M059J (cell line): ENCODE measurements at places on chromosomes 11 and 22.

DNA sequence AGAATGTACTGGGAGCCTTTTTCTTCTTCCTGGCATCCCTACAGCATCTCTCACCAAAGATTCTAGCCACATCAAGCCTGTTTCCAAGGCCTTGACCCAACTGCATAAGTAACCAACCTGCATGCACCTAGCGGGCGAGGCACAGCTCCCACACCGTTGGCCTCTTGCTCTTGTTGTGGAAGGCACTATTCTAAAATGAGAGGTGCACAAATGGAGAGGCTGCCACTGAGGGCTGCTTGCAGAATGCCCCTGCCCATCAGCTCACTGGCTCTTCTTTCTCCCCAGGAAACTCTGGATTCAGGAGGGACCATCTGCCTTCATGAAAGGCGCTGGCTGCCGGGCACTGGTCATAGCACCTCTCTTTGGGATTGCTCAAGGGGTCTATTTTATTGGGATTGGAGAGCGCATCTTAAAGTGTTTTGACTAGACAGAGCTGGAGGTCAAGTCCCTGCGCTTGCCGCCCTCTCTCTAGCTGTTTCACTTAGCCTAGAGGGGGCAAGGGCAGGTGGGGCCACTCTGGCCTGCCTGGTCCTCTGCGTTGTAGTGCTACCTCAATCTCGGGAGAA is 26.6 kb downstream of the SLC25A18 start:
- no peak for DNase-seq

DNA sequence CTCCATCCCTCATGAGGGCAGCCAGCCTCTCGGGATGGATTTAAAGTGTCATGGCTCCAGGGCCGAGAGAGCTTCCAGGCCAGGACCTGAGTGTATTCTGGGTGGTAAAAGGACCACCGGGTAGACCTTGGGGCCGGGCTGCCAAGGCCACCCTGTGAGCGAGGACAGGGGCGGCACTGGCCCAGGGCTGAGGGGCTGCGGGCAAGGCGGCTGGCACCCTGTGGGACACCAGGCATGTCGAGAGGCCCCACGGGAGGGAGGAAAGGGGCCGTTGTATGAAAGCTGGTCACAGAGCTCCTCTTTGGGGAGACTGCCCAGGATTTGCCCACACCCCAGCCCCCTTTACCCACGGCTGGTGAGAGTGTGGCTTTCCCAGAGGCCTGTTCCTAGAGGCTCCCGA is 92.3 kb upstream of the RTL6 start:
- no peak for DNase-seq

DNA sequence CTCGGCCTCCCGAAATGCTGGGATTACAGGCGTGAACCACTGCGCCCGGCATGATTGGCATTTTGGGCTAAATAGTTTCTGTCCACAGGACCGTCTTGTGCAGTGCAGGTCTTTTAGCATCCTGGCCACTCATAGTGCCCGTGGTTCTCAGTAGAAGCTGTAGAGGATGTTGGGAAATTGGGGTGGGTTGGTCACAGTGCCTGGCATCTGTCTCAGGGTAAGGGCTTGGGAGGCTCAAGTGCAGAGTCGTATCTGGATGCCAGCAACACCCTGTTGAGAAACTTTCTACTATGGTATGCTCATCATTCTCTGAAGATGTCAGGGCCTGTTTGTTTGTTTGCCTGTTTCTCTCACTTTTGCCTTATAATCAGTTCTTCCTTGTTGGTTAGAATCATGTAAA is 21.9 kb downstream of the UBE2L3 start:
- no peak for DNase-seq

DNA sequence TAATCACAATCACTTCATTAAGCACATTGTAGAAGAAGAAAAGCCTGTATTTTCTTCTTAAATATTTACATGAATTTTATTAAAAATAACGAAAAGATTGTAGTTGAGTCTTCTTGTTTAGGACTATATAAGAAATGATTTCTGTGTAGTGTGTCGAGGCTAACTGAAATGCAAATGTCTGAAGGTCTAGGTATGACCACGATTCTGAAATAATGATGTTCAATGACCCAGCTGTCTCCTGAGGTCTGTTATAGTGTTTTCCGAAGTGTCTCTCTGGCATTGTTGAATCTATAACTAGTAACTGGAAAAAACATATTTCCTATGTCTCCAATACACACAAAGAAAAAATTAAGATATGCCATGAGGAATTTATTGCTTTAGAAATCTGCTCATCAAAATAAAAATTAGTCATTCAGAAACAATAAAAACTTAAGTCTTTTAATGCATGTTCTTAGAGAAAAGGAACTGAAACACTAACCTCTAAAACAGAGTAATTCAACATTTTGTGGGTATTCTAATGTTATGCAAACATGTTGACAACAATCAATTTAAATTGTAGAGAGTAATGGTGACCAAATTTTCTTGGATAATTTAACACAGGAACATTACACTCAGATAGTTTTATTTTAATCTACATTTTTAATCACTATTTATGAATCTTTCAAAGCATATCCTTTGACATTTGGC is 55.0 kb downstream of the CASP12 start:
- DNase-seq: no peak

DNA sequence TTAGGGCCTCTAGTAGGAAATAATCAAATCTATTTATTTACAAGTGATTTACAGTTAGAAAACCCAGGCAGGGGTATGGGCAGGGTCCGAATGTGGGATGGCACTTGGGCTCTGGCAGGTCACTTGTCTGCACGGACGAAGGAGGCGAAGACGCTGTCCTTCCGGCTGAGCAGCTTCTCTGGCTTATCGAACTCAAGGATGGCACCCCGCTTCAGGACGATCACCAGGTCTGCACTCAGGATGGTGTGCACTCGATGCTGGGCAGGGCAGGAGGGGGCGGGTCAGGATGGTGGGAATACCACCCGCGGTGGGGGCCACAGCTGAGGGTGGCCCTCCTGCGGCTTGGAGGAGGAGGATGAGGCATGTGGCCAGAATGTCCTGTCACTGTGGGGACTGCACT is 4.4 kb upstream of the KCNJ11 start:
- DNase-seq: no peak

DNA sequence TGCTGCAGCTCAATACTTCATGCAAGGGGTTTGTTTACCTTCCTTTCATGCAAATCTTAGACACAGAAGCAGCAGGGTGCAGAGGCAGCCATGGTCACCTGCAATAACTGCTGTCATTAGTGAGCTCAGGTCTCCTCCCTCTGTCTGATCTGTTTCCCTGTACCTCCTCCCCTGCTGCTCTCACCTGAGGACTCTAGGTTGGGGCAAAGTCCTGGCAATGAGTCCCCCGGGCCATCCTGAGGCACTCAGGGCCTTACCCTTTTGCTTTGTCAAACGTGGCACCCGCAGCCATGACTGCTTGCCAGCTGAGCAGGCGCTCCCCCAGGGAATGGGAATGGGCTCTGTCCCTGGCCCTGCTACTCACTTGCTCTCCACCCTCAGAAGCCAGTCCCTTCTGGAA is 3.9 kb downstream of the LRRC10B start:
- DNase-seq: no peak

DNA sequence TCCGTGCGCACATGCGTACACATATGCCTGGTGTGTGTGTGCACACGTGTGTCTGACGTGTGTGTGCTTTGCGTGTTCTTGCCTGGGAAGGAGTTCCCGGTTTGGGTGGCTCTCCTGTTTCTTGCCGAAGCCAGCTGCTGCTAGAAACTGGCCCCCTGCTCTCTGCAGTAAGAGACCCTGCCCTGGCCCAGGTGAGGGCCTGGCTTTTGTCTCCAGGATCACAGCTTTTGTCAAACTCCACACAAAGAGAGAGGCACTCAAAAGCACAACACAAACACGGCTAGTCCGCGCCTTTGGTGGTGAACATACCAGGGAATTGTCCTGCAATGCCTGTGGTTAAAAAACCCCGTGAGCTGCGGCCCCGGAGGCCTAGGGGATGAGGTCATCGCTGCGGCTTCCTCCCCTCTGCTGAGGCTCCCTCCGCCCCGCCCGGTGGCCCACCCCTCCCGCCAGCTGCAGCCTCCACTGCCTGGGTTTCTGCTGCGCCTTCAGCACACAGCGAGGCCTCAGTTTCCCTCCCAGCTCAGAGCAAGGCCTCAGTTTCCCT is 88.9 kb downstream of the KCNQ1 start:
- DNase-seq: peak; percentile 93

GRCh38 chr11:29318134-29318845 is 698.5 kb downstream of the KCNA4 start:
- DNase-seq: peak; percentile 79

- no peak for DNase-seq
Observed at GRCh38 chr11:104064034-104064630, 27.7 kb downstream of the DDI1 start.

GRCh38 chr11:124296016-124296415 is 17.7 kb downstream of the OR8D1 start:
- no peak for DNase-seq

- DNase-seq: no peak
Observed at GRCh38 chr11:72751116-72752087, 806 bp downstream of the ARAP1 start.

DNA sequence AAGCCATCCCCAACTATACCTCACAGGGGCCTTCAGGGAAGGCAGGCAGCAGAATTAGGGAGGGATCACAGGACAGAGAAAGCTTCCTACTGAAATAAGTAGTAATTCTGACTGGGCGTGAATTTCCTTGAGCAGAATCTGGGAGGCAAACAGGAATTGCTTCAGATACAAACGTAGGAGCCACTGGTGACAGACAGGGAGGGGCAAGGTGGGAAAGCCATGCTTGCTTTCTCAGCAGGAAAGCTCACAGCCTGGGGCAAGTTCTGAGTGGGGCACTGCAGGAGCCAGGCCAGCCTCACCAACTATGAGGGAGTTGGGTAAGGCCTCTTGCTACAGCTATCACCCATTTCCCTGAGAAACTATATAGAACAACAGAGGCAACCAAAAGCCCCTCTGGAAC is 43.6 kb downstream of the ARHGAP32 start:
- no peak for DNase-seq
